ENCODE measurements at places on chromosomes 5 and 9.
A peak's percentile ranks its signal among the peaks of the same experiment; 100 is the strongest.

- DNase-seq: peak; percentile 30
Measured at GRCh38 chr5:113487781-113488644, at the start of gene MCC. TSS of gene MCC (minus strand) at chr5:113488453.

DNA sequence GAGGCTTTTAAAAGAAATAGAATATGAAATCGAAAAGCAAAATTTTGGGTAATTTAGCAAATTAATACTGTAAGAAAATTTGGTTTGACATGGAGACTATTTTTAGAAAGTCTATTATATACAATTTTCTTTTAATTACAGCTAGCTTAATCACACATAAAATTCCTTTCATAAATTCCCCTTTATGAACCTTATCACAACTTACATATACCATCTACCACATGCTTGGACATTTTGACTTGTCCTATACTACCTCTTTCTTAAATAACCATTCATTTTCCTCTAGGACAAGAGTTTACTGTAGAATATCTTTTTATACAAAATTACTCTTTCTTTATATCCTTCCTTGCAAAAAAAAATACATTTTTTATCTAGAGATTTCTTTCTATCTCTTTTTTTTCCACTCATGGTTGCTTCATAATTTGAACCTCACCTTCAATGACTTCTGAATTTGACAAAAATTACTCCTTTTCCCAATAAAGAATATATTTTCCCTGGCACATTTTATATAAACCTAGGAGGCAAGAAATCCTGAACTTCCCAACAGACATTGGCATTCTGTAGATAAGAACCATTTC is 34.0 kb upstream of the SYK start:
- no peak for DNase-seq

DNA sequence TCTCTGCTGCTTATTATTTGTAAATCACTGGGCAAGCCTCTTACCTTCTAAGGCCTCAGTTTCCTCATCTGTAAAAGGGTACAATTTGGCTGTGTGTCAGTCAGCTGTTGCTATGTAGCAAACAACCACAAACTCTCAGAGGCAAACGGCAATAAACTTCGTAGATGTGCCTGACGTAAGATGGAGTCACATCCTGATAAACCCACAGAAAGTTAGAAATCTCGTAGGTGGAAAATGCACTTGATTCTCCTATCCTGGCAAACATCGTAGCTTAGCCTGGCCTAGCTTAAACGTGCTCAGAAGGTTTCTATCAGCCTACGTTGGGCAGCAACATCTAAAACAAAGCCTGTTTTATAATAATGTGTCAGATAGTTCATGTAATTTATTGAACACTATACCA is 35.0 kb upstream of the UNC5A start:
- no peak for DNase-seq

- no peak for DNase-seq
Measured at GRCh38 chr5:81925981-81926380, 45.8 kb upstream of the ATG10 start.

DNA sequence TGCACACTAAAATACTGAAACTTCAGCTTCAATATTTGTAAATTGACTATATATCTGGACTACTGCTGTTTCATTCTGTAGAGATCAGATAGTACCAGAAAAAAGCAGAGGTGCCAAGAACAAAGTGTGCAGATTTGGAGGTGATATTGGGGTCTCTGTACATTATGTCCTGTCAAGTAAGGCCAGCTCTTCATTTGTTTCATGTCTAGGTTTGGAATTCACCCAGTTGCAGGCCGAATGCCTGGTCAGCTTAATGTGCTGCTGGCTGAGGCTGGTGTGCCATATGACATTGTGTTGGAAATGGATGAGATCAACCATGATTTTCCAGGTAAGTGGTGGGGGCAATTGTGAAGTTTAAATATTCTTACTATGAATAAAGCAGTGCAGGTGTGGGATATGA is 96.9 kb downstream of the NNT start:
- DNase-seq: no peak

- no peak for DNase-seq
Measured at GRCh38 chr9:28439688-28440087, 866.4 kb upstream of the C9orf72 start.

DNA sequence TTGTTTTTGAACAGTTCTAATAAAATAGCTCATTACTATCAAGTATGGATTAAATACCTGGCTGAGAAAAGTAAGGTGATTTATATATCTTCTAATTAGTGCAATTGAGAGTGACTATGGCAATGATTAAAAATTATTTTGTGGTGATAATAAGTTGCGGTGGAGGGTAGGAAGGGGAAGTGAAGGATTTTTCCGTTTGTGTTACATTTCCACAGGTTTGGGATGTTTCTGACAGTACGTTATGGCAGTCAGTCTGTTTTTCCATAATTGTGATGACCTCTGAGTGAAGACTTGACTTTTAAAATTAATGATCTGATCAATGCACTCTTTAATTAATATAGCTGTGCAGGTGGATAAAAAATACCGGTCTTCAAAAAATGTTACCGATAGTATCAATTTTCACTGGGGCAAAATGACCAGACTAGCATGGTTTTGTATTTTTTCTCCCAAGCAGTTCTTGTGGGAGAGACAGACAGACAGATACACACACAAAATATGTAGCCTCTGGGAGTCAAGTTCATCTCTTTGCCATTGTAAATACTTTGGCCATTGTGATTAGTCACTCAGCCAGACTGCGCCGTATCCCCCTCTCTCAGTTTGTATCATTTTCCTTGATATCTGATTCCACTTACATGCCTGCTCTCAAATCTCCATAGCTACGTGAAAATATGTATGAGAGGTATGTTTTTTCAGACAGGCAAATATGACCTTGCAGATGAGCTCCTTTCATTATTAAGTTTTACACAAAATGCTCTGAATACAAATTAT is 60.2 kb downstream of the ARHGAP26 start:
- DNase-seq: no peak

GRCh38 chr9:121331992-121332685 is 37.9 kb downstream of the STOM start:
- DNase-seq: no peak

DNA sequence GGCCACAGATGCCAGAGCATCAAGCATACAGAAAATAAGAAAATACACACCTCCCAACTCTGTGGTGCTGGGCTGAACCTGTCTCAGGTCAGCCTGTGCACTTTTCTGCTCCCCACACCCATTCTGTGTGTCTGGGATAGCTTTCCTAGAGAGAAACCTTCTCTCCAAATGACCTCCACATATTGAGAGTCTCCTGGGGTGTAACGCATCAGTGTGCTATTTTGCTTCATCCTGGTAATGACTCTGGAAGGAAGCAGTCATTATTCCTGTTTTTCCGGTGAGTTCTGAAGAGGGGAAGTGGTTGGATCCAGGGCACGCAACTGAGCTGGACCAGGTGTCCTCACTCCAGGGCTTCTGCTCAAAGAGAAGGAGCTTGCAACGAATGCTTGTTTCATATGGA is 73.2 kb upstream of the SH3PXD2B start:
- no peak for DNase-seq

DNA sequence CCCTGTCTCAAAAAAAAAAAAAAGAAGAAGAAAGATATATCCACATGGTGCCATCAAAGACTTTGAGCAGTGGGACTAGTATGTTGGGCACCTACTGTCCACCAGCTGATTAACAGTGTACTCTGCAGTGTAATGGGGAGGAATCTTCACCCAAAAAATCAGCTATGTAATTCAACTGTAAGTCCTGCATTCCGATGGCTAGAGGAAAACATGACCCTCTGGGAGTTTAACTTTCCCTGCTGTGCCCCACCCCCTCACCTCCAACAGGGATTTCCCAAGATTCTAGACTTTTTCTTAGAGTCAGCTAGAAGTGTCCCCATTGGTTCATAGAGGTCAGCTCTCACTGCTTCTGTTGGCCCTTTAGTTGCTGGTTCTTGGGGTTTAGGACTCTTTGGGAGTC is 221.2 kb upstream of the CLINT1 start:
- no peak for DNase-seq

- peak; percentile 67 for DNase-seq
Measured at GRCh38 chr5:68070591-68071281, 144.8 kb upstream of the PIK3R1 start.

DNA sequence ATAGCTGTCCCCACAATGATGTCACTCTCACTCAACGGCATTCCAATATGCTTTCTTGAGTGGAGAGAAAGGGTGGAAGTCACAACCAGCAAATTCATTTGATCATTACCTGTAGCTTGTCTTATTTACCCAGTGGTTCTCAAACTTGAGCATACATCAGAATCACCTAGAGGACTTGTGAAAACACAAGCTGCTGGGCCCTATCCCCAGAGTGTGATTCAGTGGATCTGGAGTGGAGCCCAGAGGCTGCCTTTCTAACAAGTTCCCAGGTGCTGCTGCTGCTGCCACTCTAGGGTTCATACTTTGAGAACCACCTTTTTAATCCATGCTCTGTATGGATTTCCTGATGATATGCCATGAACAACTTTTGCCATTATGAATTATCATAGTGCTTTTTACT is 94.7 kb downstream of the KLHL3 start:
- no peak for DNase-seq

DNA sequence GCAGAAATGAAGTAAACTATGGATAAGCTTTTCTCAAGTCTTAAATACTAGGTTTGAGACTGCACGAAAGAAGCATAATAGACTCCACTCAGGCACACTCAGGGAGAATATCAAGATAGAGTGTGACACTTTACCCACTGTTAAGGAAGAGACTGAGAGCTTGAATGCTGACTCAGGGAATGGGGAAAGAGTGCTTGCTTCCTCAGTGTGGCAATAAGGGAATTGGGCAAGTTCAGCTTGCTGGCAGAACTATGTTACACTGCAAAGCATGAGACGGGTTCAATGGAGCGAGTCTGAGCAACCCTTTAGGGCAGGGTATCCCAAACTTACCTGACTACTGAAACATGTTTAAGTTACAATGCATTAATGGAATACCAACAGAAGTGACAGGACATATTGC is 237.7 kb upstream of the MEF2C start:
- DNase-seq: no peak

- no peak for DNase-seq
Measured at GRCh38 chr5:170756691-170757090, 26.8 kb upstream of the GABRP start.

DNA sequence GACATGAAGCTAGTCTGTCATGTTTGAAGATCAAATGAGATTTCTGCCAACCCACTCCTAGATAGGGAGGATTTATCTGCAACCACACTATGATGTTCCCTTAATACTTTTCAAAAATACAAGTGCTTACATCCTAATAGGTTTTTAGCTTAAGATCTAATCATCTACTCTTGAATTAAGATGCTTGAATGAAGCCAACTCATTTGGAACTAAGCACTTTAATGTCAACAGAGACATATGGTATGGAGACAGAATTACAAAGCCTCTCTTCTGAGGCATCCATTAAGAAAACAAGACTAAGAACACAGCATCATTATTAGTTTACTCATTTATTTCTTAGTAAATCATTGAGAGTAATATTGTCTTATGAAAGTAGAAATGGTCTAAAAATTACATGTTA is 139.3 kb upstream of the NFIB start:
- DNase-seq: no peak

- no peak for DNase-seq
Measured at GRCh38 chr5:66620711-66621110, 24.5 kb downstream of the MAST4 start.

GRCh38 chr9:22065431-22066200 is 56.5 kb upstream of the CDKN2B start:
- no peak for DNase-seq

- no peak for DNase-seq
Measured at GRCh38 chr5:160133071-160133917, 14.0 kb upstream of the PWWP2A start.

DNA sequence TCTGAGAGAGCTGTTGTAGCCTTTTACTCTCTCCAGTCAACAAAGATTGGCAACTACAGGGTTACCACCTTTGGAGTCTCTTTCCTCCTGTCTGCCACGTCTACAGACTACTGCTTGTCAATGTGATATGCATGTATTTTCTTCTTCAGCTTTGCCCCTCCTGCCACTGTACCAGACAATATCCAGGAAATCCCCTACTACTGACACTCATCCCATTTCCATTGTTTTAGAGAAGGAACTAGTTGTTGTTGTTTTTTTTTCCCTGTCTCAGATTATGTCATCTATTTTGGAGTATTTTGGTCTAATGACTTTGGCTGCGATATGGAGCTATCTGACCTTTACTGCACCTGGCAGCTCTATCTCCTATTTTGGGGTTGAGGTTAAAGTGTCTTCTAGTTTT is 50.1 kb upstream of the MACIR start:
- no peak for DNase-seq

GRCh38 chr9:20754556-20754955 is 70.5 kb downstream of the FOCAD start:
- DNase-seq: no peak

DNA sequence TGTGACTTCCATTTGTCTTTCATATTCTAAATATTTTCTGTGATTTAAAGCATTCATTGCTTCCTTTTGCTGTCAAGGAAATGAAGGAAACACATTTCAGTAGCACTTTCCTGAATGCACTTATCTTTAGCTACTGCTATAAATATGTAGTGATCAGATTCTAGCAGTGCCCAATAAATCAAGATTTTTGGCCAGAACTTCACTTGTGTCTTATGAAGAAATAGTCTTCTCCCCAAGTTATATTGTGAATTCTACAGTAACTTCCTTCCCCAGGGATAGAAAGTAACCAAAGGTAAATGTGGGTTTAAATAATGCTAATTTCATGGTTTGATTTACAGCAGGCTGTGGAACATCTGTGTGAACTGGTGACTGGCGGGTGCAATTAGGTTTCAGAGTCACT is 77.9 kb downstream of the DMRT2 start:
- no peak for DNase-seq

GRCh38 chr5:111929867-111930266 is 172.9 kb upstream of the NREP start:
- DNase-seq: no peak

DNA sequence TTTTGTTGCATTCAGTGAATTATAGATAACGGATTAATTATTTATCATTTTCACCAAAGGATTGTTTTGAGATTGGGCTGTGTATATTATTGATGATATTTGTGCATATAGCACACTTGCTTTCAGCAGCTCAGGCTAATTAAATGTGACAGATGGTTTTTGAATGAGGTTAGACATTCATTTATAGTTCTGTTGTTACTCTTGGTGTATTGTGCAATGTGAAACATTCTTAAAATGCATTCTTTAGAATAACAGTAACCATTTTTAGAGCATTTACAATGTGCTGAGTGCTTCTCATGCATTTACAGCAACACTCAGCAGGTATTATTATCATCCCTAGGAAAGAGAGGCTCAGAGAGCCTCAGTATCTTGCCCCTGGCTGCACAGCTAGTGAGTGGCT is 23.8 kb downstream of the NANS start:
- no peak for DNase-seq

DNA sequence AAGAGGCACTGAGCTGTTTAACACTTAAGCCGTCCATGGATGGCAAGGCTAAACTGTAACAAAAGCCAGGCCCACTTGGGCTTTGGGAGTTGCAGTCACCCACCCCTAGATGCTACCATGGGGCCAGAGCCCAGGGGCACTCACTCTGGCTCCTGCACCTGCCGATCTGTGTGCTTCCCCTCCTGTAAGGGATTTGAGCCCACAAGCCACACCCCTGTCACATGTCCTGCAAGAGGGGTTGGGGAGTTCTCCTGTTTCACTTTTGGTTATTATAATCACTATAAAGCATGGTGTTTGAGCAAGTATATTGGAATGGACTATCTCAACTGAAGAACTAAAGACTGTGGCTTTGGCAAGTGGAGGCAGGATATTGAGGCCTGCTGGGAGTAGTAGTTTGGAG is 14.0 kb upstream of the GPR151 start:
- no peak for DNase-seq
